ENCODE measurements at places on chromosomes 4 and X.

DNA sequence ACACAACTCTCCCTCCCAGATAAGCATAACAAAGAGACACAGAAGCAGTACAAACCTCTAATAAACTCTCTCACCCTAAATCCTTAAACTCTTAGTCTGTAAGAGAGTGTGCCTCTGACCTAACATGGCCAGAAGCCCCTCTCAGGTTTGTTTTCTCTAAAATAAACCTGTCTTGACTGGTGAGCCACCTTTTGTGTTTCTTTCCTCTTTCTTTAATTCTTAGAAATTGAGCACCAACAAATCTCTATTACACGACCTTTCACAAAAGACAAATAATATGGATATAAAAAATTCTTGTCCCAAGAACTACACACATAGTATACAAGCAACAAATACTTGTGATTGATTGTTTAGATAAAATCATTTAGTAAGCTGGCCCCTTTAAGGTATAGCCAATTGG, 573.7 kb downstream of the EPHA5 start:
- DNase-seq = no peak

DNA sequence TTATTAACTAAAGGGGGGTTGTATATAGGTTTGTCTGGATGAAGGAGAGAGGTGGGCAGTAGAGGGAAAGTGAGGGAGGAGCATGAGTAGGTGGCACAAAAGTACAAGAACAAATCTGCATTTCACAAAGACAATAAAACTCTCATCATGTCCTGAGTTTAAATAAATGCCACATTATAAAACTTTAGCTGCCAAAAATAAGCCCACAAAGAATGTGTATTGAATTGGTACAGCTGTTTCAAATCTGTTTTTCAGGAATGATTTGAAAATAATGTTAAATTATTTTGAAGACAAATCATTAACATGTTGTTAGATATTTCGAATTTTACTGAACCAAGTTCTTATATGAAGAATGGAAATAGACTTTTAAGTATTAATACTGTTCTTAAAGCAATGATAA, 5.8 kb downstream of the CNKSR2 start:
- no peak for DNase-seq

GRCh38 chrX:47530049-47530448, 31.0 kb upstream of the ARAF start:
- DNase-seq = no peak

DNA sequence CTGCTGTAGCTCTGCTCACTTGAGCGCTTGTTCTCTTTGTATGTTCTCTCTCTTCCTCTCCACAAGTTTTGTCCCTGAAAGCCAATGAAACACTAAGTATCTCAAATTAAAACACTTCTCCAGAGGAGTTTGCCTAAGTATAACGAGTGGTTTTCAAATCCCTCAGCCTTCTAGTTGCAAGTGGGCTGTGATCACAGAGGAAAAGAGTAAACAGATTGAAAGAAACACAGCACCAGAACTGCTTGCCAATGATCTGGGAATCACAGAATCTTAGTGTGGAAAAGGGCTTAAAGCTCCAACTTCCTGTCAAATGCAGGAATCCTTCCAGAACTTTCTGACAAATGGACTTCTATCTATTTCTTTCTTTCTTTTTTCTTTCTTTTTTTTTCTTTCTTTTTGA, 4.8 kb upstream of the PRSS12 start:
- DNase-seq = no peak

GRCh38 chrX:40514376-40514775, 66.4 kb upstream of the ATP6AP2 start:
- DNase-seq = no peak

- DNase-seq = peak; percentile 91
Observed at GRCh38 chr4:185209031-185209851, at the start of gene SNX25. TSS of gene SNX25 (plus strand) at chr4:185209598. CDS start at chr4:185209827, 229 bp downstream.

GRCh38 chrX:17005712-17006368, 59.4 kb downstream of the REPS2 start:
- DNase-seq = no peak

DNA sequence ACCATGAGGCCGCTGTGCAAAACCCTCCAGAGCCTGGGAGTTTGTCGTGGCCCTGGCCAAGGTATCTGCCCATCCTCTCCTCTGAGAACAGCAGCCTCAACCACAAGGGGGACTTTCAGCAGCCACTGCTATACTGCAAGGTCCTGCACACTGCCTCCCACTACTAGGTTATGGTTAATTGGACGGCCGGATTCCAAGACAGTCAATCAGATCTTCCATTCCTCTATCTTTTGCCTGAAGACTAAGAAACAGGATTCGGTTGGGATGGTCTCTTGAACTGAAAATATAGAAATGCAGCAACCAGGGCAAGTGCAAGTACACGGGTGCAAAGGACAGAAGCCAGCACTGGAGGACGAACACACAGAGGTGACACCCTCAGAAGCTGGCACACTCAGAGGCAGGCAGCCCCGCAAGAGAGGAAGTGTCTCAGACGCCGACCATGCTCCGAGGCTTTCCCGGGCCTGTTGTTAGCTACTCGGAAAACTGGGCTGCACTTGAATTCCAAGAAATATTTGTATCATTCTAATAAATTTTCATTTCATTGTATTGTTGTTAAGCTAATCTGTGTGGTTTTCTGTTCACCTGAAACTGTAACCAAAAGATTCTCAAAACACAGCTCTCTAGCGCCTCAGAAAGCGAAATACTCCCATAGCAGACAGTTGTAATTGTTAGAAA, 63.3 kb downstream of the AFAP1 start:
- no peak for DNase-seq

DNA sequence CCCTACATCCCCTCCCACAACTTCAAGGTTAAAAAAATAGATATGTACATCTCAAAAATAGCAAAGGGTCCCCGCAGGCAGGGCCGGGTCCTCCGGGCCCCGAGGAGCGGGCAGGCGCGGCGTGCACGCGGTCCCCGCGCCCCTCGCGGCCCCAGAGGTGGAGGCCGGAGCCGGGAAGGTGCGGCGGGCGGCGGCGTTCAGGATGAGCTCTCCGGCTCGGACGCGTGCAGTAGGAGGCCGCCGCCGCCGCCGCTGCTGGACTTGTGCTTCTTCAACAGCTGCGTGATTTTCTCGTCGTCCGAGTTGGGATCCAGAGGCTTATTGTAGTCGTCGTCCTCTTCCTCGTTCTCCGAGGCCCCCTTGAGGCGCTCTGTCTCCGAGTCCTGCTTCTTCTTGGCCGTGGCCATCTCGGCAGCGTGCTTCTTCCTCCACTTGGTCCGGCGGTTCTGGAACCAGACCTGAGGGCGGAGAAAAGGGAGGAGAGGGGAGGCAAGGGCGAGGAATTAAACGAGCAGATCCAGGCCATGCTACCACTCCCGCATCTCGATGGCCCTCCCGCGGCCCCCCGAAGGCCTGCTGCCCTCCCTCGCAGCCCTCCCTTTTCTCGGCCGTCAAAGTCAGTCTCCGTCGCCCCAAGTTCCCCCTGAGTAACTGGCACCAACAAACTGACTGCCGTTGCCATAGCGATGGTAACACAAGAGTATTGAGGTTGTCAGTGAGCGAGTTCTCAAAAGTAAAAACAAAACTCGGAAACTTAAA, 5.8 kb downstream of the NKX6-1 start:
- DNase-seq = no peak

DNA sequence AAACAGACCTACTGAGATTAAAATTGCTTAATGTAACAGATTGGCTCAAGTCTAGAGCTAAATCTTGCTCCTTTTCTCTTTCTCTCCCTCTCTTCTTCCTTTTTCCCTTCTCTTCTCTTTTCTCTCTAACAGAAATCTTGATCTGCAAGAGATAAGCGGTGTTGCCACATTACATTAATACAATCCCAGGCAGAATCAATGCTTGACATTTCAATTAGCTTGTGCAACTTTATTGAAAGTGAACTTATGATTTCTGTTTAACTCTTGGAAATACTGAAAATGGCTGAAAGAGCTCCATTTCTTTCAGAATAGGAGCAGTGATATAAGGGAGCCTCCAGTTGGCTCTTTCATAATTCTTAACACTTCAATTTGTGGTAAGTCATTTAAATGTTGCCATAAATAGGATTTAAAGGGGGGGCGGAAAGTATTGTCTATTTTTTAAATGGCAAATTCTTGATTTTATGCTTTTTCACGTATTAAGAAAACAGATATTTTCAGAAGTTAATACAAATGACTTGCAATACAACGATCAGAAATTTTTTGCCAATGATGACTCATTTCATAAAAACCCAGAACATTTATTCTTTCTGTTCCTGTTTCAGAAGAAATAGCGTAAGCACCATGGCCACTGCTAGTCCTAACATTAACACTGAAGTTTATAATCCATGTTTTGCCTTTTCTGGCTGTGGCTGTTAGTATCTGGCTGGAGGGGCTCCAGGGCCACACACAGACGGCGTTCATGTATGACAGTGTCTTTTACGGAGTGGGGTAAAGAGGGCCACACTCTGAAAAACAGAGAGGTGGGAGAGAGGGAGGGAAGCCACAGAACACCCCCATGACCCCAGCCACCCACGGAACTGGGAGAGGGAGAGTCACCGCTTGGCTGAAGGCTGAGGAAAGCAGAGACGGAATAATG, 115.7 kb upstream of the FAT1 start:
- DNase-seq = no peak

DNA sequence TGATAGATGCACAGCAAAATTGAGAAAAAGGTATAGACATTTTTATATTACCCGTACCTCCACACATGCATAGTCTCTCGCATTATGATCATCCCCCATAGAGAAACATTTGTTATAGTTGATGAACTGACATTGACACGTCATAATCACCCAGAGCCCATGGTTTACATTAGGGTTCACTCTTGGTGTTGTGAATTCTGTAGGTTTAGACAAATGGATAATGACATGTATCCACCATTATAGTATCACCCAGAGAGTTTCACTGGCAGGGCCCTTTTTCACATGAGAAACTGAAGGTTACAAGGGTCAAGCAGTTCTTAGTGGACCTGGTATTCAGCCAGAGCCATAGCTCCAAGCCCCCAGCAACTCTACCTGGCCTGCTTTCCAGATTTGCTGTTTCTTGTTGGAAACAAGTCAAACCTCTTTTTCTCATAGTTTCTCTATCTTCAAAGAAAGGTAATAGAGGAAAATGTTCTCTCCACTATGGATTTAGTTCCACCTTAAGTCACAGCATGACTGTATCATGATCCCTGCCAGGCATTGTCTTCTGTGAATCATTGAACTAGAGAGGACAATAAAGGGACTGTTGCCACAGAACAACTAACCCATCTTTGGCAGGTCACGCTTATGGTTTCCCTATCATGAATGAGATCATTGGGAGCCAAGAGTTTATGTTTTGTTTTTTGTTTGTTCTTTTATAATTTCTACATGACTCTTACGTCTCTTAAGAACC, 64.0 kb downstream of the HHIP start:
- DNase-seq = no peak

DNA sequence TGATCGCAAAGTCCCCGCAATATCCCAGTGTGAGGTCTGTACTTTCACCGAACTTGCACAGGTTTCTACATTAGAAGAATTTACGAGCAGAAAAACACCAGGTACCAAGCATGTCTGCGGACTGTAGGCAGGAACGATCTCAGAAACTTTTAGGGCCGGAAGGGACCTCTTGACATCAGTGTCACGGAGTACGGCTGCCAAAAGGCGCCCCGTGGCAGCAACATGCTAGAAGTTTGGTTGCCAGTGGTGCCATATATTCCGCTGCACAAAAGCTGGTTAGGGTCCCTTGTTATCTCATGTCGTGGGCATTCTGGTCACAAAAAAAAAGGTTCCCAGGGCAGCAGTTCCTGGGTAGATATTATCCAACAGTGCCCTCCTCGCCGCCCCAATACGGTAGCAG, 61.0 kb upstream of the DCAF8L1 start:
- no peak for DNase-seq

DNA sequence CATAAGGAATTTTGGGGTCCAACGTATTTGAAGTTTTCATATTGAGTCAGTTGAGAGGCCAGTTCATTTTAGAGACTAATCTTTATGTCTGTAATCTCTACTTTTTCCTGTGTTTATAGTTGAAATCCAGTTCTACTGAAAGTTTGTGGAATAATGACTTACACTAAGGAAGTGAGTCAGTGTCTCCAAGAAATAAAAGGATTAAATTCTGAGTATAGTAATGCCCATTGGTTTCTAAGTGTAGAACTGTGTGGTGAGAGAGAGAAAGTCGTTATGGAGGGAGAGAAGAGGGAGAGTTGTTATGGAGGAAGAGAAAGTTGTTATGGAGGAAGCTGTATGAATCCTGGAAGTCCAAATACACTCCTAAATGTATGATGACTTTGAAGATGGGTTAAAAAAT, 264.6 kb upstream of the HAND2 start:
- no peak for DNase-seq

DNA sequence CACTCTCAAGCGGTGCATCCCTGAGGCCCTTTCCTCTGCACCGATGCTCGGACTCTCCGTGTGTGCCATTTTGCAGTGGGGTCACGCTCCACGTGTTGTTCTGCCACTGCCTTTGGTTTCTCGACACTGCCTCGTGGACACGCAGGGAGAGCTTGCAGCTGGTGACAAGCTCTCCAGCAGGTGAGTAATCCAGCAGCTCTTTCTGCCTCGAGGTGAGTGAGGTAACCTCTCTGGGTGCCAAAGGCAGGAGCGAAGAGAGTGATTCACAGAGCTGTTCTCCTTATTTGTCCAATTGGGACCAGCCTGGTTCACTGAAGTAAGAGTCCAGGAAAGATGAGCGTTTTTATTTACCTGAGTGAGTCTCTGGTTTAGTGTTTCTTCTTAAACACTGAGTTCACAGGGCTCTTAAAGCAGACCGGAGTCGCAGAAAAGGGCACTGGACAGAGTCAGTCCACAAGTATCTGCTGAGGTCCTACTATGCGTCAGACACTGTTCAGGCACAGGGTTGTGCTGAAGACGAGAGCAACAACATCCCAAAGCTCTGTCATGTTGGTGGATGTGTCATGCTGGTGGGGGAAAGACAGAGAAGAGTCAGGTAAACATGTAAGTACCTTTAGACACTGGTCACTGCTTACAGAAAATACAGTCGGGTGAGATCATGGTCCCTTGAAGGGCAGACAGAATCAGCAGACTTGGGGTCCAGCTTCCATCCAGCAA, 61.8 kb downstream of the FHDC1 start:
- no peak for DNase-seq

- DNase-seq = no peak
Observed at GRCh38 chrX:46782034-46782433, 23.1 kb upstream of the SLC9A7 start.

DNA sequence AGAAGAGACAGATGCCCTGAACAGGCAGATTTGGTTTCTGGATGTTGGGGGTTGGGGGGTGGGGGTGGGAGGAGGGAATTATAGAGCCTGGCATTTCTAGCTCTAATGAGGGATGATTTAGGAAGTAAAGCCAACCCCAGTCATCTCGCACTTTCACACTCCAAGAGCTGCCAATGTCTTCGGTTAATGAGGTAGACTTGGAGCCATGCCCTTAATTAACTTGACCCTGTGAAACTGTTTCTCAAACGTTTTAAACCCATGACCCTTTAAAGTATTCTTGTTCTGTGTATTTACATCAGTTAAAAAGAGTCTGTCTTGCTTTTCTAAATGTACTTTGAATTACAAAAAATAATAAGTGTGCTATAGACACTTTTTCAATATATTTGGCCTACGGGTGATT, 466.9 kb downstream of the FAT4 start:
- no peak for DNase-seq

GRCh38 chr4:181548873-181549575, 694.2 kb upstream of the TENM3 start:
- DNase-seq = no peak

- no peak for DNase-seq
Observed at GRCh38 chr4:158285429-158286216, 75.3 kb downstream of the TMEM144 start.

- no peak for DNase-seq
Observed at GRCh38 chrX:97564496-97564895, 680.8 kb downstream of the RPA4 start.

- no peak for DNase-seq
Observed at GRCh38 chr4:149754526-149754925, 61.1 kb downstream of the IQCM start.

- no peak for DNase-seq
Observed at GRCh38 chrX:149152941-149153340, 352.2 kb downstream of the IDS start.

- no peak for DNase-seq
Observed at GRCh38 chrX:12349201-12349600, 210.9 kb downstream of the FRMPD4 start.

Data from NCI-H526 (cell line).